ENCODE measurements at places on chromosomes 1 and 21. TPM values are rescaled to one million over a fixed set of nuclear protein-coding genes. Genes with fewer than 3 reads are reported as not detected.

AIM2 gene
- 47.2 TPM for total RNA-seq

EIF4G3 gene
- total RNA-seq: 56.2 TPM

GUCA2B gene
- total RNA-seq: not detected

GSTM1 gene
- not detected for total RNA-seq

KTI12 gene
- total RNA-seq: 9.3 TPM

TNFRSF9 gene
- 22.2 TPM for total RNA-seq

CR1 gene
- 0.19 TPM for total RNA-seq

SV2A gene
- total RNA-seq: 7.5 TPM

FGR gene
- total RNA-seq: 1.2 TPM

TDRD5 gene
- total RNA-seq: not detected

UQCRHL gene
- 2.2 TPM for total RNA-seq

ARHGEF16 gene
- not detected for total RNA-seq

PADI2 gene
- 0.13 TPM for total RNA-seq

S100A14 gene
- not detected for total RNA-seq

PGLYRP4 gene
- total RNA-seq: 0.22 TPM

MYOG gene
- total RNA-seq: not detected

OR2T11 gene
- not detected for total RNA-seq

FOXD2 gene
- 0.19 TPM for total RNA-seq

HTR6 gene
- 0.13 TPM for total RNA-seq

NT5C1A gene
- not detected for total RNA-seq

TRIM46 gene
- total RNA-seq: 10.6 TPM

NBPF4 gene
- total RNA-seq: not detected

COL6A2 gene
- total RNA-seq: 3.3 TPM

LAMC1 gene
- total RNA-seq: not detected

NOTCH2 gene
- 90.3 TPM for total RNA-seq

FAM78B gene
- total RNA-seq: 0.54 TPM

CDK18 gene
- 0.91 TPM for total RNA-seq

C2CD4D gene
- total RNA-seq: 5.6 TPM

TARDBP gene
- total RNA-seq: 120 TPM

NDUFS2 gene
- total RNA-seq: 96.5 TPM

AMPD1 gene
- total RNA-seq: not detected

TPTE gene
- not detected for total RNA-seq

PARS2 gene
- 6.6 TPM for total RNA-seq

OPRD1 gene
- total RNA-seq: not detected

TAS1R2 gene
- total RNA-seq: not detected

CNTN2 gene
- not detected for total RNA-seq

RAP1GAP gene
- 6.0 TPM for total RNA-seq

ABCA4 gene
- total RNA-seq: not detected

DCST1 gene
- total RNA-seq: not detected

FCRL2 gene
- not detected for total RNA-seq

CDC20 gene
- 199 TPM for total RNA-seq

MTARC2 gene
- not detected for total RNA-seq

C1orf74 gene
- total RNA-seq: 2.5 TPM

LIN28A gene
- not detected for total RNA-seq

TSSK3 gene
- total RNA-seq: 1.7 TPM

ADAMTSL4 gene
- 0.29 TPM for total RNA-seq

CYYR1 gene
- not detected for total RNA-seq

SLC37A1 gene
- 17.7 TPM for total RNA-seq

WDR77 gene
- total RNA-seq: 65.2 TPM
